ENCODE measurements at places on chromosomes 7 and 10.
A peak's percentile ranks its signal among the peaks of the same experiment; 100 is the strongest.

DNA sequence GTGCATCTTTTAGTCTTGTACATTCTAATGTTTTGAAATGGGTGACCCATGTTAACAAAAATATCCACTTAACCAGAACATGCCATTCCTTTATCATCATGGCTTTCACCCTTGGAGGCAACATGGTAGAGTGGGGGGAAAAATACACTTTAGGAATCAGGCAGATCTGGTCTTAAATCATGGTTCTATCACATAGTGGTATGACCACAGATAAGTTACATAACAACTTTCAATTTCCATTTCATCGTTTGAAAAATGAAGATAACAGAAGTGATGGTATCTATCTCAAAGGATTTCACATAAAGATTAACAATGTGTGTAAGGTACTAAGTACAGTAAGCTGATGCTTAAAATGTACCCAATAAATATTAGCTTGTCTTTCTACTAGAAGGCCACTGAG is 19.0 kb downstream of the TMEM168 start:
- no peak for DNase-seq

DNA sequence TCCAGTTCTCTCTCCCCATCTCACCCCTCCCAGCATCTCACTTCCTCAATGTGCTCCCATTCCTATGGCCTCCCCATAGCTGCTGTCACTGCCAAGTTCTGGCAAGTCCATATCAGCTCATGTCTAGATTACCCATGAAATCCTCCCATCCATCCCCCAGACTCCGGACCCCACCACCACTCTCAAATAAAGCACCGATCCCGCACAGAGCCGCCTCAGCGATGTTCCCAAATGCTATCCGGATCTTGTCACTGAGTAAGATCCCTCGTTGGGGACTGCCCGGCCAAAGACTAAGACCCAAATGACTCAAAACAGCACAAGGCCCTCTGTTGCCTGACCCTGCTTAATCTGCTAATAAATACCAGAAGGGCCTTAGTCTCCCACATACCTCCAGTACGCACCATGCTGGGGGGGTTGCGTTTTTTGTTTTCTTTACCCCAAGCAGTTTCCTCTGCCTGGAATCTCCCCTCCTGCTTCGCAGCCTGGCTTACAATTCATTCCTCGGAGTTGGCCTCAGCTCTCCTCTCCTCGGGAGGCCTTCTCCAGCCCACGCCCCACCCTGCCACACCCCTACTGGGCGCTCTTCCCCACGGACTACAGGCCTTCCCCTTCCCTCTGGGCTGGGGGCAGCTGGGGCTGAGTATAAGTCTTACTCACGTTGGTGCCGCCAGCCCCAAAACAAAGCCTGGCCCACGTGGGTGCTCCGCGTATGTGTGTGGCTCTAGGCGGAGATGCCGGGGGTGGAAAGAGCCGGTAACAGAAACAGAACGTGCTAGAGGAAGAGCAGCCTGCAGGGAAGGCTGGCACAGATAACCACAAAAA is 1.8 kb upstream of the DUSP5 start:
- no peak for DNase-seq

DNA sequence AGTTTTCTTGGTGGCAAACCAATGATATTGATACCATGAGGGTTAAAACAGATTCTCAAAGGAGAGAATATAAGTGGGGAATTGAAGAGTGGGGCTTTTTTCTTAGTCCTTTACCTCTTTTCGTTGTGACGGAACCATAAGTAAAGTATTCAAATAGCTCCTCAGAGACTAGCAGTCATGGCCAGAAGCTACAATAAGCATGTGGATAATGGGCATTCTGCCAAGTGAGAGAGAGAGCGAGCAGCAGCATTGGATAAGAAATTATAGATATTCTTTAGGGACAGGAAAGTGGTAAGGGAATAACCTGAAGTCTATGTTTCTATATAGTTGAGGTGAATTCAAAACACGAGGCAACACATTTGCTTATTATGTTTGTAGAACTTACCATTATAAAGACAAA is 235.1 kb downstream of the SEMA3E start:
- no peak for DNase-seq

DNA sequence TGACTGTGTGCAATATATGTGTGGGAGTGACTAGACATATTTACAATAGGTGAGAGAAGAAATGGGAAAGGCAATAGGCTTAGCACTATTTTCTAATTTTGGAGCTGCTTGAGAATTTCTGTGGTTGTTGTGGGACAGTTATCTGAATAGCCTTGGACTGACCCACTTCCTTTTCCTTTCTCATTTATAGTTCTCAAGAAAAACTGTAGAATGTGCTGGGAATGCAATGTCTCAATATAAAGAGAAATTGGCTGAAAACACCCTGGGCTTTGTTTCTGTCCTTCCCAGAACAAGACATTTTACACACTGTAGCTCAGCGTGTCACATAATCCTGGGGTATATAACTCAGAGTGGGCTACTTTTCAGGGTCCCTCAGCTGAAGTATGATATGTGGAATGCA is 153.0 kb upstream of the RHOBTB1 start:
- no peak for DNase-seq

DNA sequence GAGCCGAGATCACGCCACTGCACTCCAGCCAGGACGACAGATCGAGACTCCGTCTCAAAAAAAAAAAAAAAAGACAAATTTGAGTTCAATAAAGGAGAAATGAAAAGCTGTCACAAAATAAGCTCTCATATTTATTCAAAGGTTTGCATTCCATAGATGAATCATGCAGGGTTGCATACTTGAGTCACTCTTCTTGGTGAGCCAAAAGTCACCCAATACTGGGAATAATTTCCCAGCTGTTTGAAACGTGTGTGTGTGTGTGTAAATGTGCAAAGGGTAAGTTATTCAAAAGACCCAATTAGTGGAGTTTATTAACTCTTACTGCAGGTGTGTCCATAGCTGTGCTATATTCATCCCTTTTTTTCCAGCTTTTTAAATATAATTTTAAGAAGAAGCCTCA is 297.7 kb downstream of the CCDC3 start:
- no peak for DNase-seq

DNA sequence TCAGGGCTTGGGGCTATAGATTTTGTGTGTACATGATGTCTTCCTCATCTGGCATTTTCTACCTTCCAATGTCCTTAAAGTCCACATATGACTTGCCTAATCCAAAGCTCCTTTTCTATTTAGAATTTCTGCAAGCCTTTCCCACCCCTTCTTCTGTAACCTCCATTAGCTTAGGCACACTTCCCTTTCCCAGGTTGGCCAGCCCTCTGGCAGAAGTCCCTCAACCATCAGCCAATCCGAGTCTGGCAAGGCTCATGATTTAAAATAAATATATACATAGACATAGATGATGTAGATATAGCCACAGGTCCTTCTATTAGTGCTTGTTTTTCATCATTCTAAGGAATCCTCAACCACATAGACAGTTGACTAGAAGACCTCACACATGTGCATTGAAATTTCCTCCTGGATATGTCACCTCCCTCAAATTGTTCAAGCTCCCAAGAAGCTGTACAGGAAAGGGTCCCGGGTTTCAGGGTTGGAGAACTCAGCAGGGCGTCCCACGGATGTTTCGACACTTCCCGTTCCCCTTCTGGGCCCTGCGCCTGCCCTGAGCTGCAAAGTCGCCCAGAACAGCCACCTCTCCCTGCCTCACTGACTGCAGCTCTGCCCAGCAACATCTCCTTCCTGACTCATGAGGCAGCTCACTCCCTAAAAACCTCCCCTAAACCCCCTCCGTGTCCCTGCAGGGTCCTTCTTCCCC is 20.4 kb upstream of the PIK3AP1 start:
- DNase-seq: peak; percentile 91

GRCh38 chr10:26378861-26379294 is 59.3 kb upstream of the APBB1IP start:
- peak; percentile 88 for DNase-seq

DNA sequence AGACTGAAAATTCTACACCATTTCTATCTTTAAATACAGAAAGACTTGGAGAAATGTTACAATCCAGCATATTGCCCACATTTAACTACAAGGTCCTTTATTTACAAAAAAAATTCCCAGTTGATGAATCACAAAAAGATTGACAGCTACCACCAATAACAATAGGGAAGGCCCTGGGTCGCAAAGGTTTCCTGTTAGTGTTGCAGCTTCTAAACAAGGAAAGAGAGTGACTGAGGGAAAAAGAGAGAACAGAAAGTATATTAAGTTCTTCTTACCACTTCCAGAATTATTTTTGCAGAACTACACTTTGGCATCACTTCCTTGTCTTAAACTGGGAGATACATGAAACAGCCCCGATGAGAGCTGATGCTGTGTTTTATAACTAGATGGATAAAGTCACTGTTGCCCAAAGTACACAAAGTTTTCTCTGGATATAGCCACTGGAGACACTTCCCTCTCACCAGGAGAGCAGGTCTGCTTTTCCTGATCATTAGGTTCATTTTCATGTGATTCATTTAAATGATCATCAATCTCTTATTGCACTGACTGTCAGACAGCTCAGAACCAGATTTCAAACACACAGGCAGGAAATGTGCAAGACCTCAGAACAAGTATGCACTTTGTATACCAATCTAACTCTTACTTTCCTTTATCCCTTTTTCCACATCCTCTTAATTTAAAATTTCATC is 57.0 kb downstream of the SHTN1 start:
- DNase-seq: no peak

DNA sequence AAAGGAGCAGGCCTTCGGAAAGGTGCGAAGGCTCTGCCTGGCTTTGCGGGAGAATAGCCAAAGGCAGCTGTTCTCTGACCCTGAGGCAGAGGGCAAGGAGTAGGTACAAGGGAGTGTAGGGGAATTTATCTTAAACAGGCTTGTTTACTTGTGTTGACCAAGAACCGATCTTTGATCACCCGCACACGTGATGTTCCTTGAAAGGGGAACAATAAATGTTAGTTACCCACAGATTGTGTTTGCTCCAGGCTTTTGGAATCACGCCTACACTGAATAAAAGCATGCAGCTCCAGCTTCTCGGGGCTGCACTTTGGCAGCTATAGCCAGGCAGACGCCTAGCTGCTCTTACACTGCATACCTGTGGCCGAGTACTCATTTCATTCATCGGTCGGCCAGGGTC is 420.8 kb downstream of the PHF14 start:
- DNase-seq: no peak

DNA sequence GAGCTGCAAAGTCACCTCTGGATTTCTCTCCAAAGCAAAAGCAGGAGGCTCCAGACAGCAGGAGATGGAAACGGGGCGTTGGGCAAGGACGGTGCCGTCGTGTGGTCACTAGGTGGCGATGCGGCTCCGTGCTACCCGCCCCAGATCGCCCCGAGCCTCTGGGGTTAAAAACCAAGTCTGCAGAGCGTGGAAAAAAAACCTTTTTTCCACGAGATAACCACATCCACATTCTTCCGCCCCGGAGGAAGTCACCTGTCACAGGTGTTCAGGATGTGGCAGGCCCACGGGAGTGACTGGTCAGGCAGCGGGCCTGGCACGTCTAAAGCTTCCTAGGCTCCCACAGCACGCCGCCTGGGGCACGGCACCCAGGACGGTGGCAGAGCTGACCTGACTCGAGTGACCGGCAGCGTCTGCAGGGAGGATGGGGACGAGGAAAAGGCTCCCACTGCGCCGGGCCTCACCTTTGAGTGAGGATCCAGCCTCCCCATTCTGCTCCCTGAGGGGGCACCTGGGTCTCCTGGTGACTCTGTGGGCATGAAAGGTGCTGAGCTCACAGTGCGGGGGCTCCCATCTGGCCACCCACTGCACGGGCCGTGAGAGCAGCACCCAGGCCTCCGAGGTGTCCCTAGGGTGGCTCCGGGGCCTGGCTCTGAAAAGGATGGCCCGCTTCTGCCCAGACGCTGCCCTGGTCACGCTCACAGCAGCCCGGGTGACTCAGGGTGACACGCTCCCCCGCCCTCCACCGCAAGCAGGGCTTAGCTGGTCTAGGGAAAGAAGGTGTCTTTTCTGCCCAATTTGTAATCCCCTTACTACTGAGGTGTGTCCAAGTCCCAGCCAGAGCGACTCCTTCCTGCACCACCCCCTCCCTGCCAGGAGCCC is 71.3 kb upstream of the TNRC18 start:
- DNase-seq: peak; percentile 59

DNA sequence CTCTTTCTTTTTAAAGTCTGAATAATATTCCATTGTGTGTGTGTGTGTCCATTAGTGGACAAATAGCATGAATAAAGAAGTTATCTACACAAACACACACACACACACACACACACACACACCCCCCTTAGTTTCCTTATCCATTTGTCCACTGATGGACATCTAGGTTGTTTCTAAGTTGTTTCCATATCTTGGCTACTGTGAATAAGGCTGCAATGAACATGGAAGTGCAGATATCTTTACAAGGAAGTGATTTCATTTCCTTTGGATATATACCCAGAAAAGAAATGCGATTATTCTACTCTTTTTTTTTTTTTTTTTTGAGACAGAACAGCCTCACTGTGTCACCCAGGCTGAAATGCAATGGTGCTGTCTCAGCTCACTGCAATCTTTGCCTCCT is 113.5 kb downstream of the MBL2 start:
- DNase-seq: no peak

- DNase-seq: no peak
Measured at GRCh38 chr10:13448216-13448615, 80.6 kb downstream of the BEND7 start.

GRCh38 chr10:129784291-129784690 is 179.8 kb downstream of the EBF3 start:
- DNase-seq: no peak

DNA sequence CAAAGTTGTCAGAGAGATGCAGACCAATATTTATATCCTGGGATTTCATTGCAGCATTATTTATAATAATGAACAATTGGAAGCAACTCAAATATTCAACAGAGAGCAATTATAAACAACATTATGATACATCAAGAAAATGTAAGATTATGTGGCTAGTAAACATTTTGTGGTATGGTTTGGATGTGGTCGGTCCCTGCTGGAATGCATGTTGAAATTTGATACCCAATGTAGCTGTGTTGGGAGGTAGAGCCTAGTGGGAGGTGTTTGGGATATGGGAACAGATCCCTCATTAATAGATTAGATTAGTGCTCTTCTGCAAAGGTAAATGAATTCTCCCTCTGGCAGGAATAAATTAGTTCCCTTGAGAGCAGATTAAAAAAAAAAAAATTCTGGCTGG is 350.9 kb downstream of the ANKRD30A start:
- DNase-seq: no peak

- no peak for DNase-seq
Measured at GRCh38 chr7:135938563-135938962, 38.6 kb downstream of the MTPN start.

- no peak for DNase-seq
Measured at GRCh38 chr10:49001870-49002672, 62.4 kb upstream of the LRRC18 start.

GRCh38 chr7:116525913-116526861 is 1.4 kb downstream of the CAV1 start:
- no peak for DNase-seq

- no peak for DNase-seq
Measured at GRCh38 chr10:6465437-6465836, 114.6 kb downstream of the PRKCQ start.

GRCh38 chr7:71679480-71679879 is 547.5 kb downstream of the GALNT17 start:
- no peak for DNase-seq

Data from AML-193 (cell line).